Right renal cortex interstitium (tissue), 3 donors: ENCODE measurements at places on chromosomes 7 and 10. TPM values are rescaled to one million over a fixed set of nuclear protein-coding genes. Genes with fewer than 3 reads are reported as not detected.

The MUC12 gene
- 0.42 TPM for polyA plus RNA-seq

The MYOZ1 gene
- 5.2 TPM for polyA plus RNA-seq

The NPSR1 gene
- polyA plus RNA-seq, result not detected

The GNAT3 gene
- polyA plus RNA-seq, result not detected

The TAS2R5 gene
- polyA plus RNA-seq, result 1.4 TPM

The AOC1 gene
- polyA plus RNA-seq, result 77.1 TPM

The ZFYVE27 gene
- 22.6 TPM for polyA plus RNA-seq

The INSYN2A gene
- 3.9 TPM for polyA plus RNA-seq

The TMEM273 gene
- 2.2 TPM for polyA plus RNA-seq

The NEURL1 gene
- 1.3 TPM for polyA plus RNA-seq

The CUBN gene
- 237 TPM for polyA plus RNA-seq

The WNT16 gene
- not detected for polyA plus RNA-seq

The SPAG6 gene
- 0.75 TPM for polyA plus RNA-seq

The CLCN1 gene
- not detected for polyA plus RNA-seq

The EMX2 gene
- 179 TPM for polyA plus RNA-seq

The CH25H gene
- 0.11 TPM for polyA plus RNA-seq

The PLAU gene
- 24.3 TPM for polyA plus RNA-seq

The SPDYE16 gene
- polyA plus RNA-seq, result 1.8 TPM

The TASOR2 gene
- polyA plus RNA-seq, result 33.7 TPM

The SMNDC1 gene
- 48.0 TPM for polyA plus RNA-seq
